ENCODE measurements at places on chromosomes 7 and 10. TPM values are rescaled to one million over a fixed set of nuclear protein-coding genes. Genes with fewer than 3 reads are reported as not detected.

AKR1D1 gene
- total RNA-seq, result not detected

MOGAT3 gene
- not detected for total RNA-seq

OR6V1 gene
- total RNA-seq, result not detected

ARHGAP19 gene
- total RNA-seq, result 29.9 TPM

PTF1A gene
- total RNA-seq, result not detected

LRGUK gene
- total RNA-seq, result 0.11 TPM

C7orf33 gene
- total RNA-seq, result not detected

C10orf105 gene
- 0.11 TPM for total RNA-seq

RASA4 gene
- 46.6 TPM for total RNA-seq

SMARCD3 gene
- 3.3 TPM for total RNA-seq

FOXI2 gene
- not detected for total RNA-seq

MUC3A gene
- total RNA-seq, result 0.11 TPM

VIPR2 gene
- total RNA-seq, result 4.2 TPM

HOXA3 gene
- total RNA-seq, result not detected

HTR5A gene
- not detected for total RNA-seq

LRRTM3 gene
- not detected for total RNA-seq

FLNC gene
- total RNA-seq, result not detected

IGF2BP3 gene
- 16.6 TPM for total RNA-seq

LRIT1 gene
- total RNA-seq, result not detected

PNLIPRP2 gene
- total RNA-seq, result not detected

ARHGEF5 gene
- total RNA-seq, result 10.8 TPM

All from activated T-helper 2 cell treated with anti-CD3 and anti-CD28 coated beads, Interferon-gamma antibody, Interleukin-2, Interleukin-4, amounts not matched to agents 10 μg/mL and 5 μg/mL and 100 μg/mL, durations not matched to agents 14 hours and 24 hours and 36 hours (primary cell).